Right hindlimb (tissue), 1 donor: ENCODE measurements at places on chromosomes 11 and 22.
A peak's percentile ranks its signal among the peaks of the same experiment; 100 is the strongest.

DNA sequence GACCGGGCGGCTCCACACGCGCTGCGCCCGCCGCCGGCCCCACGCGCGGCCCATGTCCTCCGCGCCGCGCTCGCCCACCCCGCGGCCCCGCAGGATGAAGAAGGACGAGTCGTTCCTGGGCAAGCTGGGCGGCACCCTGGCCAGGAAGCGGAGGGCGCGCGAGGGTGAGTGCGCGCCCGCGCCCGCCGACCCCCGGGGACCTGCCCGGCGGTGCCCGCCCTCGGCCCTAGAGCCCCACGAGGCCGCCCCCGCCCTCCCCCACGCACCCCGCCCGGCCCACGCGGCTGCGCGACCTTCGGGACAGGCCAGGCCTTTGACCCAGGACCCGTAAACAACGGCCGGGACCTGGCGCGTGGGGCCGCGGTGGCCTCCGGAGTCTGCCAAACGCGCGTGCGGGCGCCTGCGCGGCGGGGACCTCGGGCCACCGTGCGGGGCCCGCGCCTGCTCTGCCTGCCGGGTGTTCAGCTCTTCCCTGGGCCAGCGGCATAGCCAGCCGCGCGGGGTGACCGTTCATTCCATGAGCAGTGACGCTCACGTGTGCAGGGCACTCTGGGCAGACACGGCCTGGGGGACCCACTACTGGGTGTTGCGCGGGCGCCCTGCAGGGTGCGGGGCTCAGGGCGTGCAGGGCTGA lies at the start of gene PARVB:
Gene PARVB (plus strand): TSS at position 15 of the 634 bp plus-strand sequence. CDS start 38 bp downstream, at position 53.
- no peak for DNase-seq

DNA sequence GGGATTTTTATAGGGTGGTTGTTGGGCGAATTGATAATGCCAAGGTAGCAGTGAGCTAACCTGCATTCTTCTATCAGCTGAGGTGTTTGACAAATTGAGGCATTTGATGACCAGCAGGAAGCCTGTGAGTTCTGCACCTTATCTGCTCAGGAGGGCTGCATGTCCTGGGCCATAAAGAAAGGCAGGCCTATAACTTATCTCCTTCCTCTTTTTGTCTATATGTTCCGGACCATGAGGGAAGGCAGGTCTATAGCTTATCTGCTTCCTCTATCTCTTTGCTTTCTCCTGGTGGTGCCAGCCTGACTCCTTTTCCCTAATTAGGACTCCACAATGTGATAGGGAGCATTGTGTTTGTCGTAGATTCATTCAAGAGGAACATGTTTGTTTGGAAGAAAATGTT lies 8.6 kb upstream of the JAM3 start:
- no peak for DNase-seq

DNA sequence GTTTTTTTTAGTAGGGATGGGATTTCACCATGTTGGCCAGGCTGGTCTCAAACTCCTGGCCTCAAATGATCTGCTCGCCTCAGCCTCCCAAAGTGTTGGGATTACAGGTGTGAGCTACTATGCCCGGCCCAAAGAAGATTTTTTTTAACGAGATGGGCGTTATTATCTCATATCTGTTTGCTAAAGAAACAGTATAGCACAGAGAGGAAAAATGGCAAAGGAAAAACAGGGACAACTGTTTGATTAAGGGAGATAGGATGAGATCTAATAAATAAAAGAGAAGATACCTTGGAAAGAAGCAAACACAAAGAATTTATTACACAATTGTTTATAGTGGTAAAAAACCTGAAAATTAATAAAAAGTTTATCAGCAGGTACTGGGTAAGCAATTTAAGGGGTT lies 10.4 kb upstream of the CEP295 start:
- no peak for DNase-seq

- no peak for DNase-seq
These were observed 17.9 kb downstream of the TRIM44 start for GRCh38 chr11:35680506-35680905.

GRCh38 chr22:42817556-42817955 lies 39.5 kb downstream of the ARFGAP3 start:
- no peak for DNase-seq

GRCh38 chr11:72787216-72788104 lies 6.4 kb downstream of the STARD10 start:
- no peak for DNase-seq

GRCh38 chr11:131503017-131503416 lies 132.6 kb downstream of the NTM start:
- DNase-seq = no peak

- no peak for DNase-seq
These were observed 700.8 kb downstream of the TBC1D22A start for GRCh38 chr22:47463220-47463619.

GRCh38 chr22:26656891-26657851 lies at the start of gene MIAT:
Gene MIAT (plus strand): TSS chr22:26657588.
- DNase-seq = no peak

DNA sequence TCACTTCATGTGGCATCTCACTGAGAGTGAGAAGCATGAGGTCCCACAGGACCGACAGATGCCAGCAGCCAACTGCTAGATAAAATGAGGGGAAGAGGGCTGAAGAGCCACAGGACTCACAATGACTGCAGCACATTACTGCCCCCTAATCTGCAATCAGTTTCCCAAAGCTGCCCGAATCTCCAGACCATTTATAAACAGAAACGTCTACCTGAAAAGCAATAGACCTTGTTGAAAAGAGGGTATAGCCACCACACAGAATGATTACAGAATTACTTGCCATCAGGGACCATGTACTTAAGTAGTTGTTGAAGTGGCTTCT lies 12.4 kb upstream of the TEF start:
- DNase-seq = no peak

GRCh38 chr11:117638911-117639543 lies 158.0 kb downstream of the DSCAML1 start:
- no peak for DNase-seq

DNA sequence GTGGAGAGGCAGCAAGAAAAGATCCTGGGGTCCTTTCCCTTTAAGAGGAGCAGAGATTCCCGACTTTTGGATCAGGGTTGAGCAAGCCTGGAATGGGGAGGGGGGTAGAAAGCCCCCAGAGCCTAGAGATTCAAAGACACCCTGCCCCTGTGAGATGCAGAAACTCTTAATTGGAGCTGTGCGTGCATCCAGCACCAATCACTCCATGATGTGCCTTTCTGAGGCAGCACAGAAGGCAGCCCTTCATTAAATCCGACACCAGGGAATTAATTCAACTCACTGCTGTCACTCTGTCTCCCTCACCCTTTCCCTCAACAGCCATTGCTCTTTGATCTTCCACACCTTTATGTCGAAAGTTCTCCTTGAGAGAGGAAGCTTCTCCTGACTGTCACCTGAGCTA lies 43.0 kb downstream of the DSCAML1 start:
- DNase-seq = no peak

DNA sequence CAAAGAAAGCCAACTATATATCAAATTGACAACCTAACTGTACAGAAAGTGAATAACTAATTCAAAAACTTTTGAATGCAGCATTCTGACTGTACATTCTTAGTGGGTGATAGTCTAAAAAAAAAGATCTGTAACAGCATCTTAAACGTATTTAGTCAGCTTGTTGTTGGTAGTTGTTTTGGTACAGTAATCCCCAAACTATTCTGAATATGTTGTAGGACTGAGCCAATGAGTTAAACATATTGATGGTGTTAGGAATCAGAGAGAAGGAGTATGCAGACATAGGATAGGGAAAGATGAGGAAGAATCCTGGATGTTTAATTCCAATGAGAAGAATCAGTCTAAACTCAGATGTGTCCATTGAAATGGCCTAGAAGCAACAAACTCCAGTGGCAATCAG lies 41.9 kb upstream of the KIRREL3 start:
- no peak for DNase-seq

DNA sequence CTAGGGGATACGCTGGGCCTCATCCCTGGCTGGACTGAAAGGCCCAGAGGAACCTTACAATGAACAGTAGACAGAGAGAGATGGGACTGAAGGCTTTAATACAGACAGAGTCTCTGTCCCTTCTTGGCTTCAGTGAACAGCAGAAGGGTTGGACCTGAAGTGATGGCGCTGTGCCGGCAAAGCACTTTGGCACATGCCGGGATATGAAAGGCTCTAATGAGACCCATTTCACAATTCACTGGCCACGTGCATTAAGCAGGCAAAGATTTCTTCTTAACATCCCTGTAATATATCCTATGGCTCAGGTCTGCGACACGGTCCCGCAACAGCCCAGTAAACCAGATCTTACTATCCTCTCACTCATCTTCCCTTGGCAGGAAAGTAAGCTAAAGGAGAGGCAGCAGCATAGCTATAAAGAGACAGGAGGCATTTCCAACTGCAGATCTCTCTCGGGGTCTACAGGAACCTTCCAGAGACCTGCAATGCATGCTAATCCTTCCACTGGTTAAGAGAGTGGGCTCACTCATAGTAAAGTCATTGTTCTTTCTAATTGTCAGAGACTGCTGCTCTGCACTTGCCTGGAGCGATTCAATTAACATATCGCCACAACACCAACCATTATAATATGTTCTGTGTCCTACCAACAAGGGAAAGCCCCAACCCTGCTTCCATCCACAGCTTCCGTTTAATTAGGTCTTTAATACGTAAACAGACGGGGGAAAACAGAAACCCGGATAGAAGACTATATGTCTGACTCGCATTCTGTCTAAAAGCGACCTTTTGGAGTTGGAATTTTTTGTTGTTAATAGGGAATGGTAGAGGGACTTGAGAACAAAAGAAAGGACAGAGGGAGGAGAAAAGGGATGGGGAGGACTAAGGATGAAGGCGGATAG lies 1179.0 kb downstream of the LRRC4C start:
- no peak for DNase-seq

- DNase-seq = no peak
These were observed 7.8 kb upstream of the ACR start for GRCh38 chr22:50730013-50730891.

- DNase-seq = peak; percentile 18
These were observed 16.8 kb upstream of the MFRP start for GRCh38 chr11:119363081-119363850.

DNA sequence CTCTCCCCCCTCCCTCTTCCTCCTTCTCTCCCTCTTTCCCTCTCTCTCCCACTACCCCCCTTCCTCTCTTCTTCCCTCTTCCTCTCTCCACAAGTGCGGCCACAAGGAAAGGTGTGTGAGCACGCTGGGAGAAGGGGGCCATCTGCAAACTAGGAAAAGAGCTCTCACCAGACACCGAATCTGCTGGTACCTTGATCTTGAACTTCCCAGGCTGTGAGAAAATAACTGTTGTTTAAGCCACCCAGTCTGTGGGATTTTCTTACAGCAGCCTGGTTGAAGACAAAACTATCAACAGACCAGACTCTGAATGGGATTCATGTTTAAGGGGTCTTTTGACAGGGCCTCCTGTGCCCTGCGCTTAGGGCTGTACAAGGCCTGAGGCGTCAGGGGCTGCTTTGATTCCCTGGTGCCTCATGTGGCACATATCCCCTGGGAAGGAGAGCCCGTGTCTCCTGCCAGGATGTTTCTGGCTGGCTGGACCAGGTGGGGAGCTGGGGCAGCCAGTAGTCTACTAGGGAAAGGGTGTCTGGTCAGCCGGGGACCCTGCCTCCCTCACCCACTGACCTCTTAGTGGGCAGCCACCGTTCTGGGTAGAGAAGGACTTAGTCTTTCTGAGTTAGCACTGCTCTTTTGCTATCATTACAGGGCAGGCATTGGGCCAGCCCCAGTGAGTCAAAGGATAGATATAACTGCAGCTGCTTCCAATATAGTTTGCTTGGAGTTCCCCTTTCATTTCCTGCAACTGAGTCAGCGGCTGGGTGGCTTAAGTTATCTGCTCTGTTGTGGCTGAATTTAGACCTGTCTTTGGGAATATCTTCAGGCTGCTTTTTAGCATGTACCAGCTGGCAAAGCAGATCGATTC lies 6.2 kb downstream of the PANX1 start:
- peak; percentile 57 for DNase-seq

- DNase-seq = no peak
These were observed 70.2 kb upstream of the NAV2 start for GRCh38 chr11:19642185-19643158.

GRCh38 chr22:29480512-29481264 lies 670 bp downstream of the NEFH start:
- peak; percentile 80 for DNase-seq

DNA sequence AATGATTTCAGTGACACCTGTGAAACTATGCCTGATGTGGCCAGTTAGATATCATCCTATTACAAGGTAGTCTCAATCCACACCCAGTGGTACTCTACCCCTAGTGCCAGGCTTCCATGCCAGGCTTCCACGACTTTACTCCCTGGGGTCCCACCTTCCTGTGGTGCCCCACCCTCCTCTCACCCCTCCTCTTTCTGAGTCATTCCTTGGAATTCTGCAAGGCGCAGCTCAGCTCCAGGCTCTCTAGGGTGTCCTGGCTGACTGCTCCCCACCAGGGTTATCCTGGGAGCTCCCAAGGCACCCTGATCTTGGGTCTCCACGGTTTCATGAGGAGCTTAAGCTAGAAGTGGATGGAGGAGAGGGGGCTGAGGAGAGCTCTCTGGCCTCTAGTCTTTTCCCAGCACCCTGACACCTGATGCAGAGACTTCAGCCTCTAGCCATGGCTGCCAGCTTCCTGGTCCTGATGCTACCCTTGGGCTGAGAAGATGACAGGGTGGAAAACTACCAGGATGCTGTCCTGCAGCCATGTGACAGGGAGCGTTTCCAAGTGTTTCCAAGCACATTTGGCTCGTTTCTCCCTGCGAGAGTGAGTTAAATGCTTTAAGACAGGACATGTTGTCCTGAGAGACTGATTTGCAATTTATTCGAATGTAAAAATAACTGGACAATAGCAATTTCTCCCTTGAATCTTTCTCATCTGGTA lies 1461.2 kb downstream of the TBC1D22A start:
- no peak for DNase-seq

DNA sequence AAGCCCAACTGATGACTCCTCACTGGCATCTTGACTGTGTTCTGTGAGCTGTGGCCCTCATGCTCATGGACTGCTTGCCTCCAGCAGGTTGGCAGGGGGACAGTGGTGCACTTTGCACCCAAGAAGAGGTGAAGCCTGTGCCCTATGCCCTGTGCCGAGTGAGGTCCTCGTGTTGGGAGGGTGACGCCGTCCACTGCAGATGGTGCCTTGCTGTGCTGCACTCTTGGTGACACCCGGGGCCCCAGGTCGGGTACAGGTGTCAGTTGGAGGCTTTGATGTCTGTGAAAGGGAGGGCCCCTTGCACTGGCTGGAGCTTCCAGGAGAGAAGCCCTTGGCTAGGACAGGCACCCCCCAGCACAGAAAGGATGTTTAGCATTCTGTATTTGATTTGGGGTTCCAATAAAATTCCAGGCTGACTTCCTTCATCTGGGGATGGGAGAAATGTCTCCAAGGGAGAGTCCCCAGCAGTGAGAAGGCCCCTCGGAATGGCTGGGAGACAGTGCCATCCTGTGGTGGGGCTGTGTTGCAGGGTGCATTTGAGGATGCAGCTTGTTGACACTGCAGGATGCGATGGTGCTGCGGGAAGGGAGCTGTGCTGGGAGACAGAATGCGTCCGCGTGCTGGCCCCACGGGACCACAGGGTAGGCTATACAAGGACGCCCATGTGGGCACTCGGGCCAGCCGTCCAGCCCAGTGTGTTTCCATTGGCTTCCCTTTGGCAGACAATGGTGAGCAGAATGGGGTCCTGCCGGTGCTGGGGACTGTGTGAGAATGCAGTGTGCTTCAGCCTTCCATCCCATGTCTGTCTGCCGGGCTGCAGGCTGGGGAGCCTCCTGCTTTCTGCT lies 2.5 kb upstream of the ZDHHC8 start:
- DNase-seq = no peak

GRCh38 chr22:39136317-39136716 lies 16.2 kb downstream of the CBX7 start:
- DNase-seq = no peak

GRCh38 chr22:43168471-43169309 lies 17.3 kb downstream of the TSPO start:
- peak; percentile 41 for DNase-seq
